ENCODE measurements at places on chromosomes 12 and 14. TPM values are rescaled to one million over a fixed set of nuclear protein-coding genes. Genes with fewer than 3 reads are reported as not detected.

GRCh38 chr14:90641615-90642243, 174.5 kb downstream of the TTC7B start:
- H3K27ac ChIP-seq, result no peak overlapping the region
- no peaks in the 10 kb centered on the region for H3K36me3 ChIP-seq
- no peaks in the 10 kb centered on the region for H3K4me1 ChIP-seq
- H3K27me3 ChIP-seq, result no peaks in the 10 kb centered on the region
- no peak overlapping the region for H3K4me3 ChIP-seq
- DNase-seq, result no peak

DNA sequence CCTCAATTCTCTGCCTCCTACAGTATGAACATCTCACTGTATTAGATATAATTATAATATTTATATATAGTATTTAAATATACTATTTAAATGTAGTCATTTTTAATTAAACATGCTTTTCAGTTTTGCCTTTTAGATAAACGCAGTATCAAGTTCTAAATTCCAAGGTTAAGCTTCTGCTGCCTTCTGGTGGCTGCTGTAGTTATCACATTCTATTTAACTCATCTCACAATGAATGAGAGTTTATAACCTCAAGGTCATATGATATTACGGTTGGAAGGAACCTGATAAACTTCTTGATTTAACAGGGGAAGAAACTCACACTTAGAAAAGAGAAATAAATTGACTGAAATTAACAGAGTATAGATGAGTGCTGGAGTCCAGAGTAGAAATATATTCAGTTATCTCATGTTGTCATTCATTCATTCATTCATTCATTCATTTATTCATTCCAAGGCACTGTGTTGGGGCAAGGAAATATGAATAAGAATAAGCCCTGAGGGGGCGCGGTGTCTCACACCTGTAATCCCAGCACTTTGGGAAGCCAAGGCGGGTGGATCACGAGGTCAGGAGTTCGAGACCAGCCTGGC, 31.9 kb downstream of the GUCY2C start:
- no peak overlapping the region for H3K4me3 ChIP-seq
- no peak overlapping the region for H3K27ac ChIP-seq
- no peak for DNase-seq
- no peaks in the 10 kb centered on the region for H3K27me3 ChIP-seq
- no peaks in the 10 kb centered on the region for H3K36me3 ChIP-seq

DNA sequence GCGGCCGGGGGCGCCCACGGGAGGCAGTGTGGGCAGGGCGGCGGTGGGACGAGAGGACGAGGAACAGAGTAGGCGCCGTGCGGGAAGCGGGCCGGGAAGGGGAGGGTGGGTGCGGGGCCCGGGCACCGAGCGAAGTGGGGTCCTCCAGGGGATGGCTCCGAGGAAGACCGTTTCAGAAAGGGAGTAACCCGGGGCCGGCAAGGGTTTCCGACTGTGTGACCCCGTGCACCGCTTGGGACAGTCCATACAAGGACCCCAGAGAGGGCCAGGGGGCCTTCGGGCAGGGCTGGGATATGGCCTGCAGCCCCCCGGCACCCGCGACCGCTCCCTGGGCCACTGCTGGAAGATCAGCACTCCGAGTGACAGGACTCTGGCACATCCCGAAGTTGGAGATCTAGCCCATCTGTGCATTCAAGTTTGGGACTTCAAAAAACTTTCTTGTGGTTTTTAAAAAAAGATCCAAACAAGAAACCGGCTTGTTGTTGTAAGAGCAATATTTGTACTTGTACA, 448 bp downstream of the TSPAN9 start:
- peak overlapping the region; percentile 92 for H3K27ac ChIP-seq
- H3K4me1 ChIP-seq, result no peaks in the 10 kb centered on the region
- DNase-seq, result peak; percentile 50
- no peaks in the 10 kb centered on the region for H3K36me3 ChIP-seq
- no peaks in the 10 kb centered on the region for H3K27me3 ChIP-seq
- peak overlapping the region; percentile 98 for H3K4me3 ChIP-seq

DNA sequence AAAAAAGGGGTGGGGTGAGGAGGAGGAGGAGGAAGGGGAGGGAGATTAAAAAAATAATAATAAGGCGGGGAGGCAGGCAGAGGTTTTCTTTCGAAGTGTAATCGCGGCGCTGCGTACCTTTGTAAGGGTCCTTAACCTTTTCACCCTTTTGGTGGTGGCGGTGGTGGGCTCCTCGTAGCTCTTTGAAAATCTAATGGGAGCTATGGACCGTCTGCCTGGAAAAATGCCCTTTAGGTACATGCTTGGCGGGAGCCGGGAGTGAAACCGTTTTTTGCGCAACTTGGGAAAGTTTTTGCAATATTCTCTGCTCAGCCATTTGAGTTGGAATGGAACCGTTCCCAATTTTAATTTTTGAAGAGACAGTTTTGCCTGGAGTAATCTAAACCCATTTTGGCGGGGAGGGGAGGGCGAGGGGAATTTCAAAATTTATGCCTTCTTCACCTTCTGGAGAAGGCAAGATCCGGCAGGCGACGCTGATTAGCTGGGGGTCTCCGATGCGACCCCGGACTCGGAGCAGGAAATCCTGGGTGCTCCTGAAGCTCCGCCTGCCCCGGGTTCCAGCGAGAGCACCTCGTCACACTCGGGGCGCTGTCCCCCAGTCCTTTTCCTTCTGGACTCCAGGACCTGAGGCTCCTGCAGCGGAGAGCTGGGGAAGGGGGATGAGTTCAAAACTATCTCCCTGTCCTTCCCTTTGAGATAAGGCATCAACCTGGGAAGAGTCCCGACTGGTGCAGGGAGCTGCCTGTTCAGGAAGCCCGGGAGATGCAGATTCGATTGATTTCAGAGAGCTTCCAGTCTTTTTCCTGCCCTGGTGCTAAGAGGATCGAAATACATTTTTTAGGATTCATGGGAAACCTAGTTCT, 74.6 kb upstream of the TBX5 start:
- H3K27ac ChIP-seq, result no peak overlapping the region
- no peaks in the 10 kb centered on the region for H3K36me3 ChIP-seq
- no peaks in the 10 kb centered on the region for H3K27me3 ChIP-seq
- no peak for DNase-seq
- no peak overlapping the region for H3K4me3 ChIP-seq

DNA sequence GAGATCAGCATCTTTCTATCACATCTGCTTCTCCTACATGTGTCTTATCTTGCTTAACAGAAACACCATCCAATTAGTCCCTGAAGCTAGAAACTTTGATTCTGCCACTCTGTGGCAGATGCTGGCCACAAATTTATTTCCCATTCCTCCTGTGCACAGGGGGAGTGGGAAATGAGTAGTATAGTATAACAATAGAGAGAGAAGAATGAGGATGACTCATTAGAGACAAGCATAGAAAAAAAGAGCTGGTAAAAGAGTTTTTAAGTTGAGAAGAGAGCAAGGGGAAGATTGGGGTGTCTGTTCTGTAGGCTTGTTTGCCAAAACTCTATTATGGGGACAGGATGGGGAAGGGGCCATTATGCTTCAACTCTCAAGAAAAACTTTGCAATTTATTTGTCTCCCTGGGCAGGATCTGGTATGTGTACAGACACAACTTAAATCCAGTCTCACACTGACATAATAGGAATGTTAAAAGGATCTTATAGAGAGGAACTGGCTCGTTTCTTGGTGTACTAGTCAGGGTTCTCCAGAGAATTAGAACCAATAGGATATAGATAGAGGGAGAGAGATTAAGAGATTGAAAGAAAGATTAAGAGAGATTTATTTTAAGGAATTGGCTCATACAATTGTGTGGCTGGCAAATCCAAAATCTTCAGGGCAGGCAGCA, 142.6 kb upstream of the CPSF6 start:
- no peak for DNase-seq
- H3K27me3 ChIP-seq, result no peaks in the 10 kb centered on the region
- H3K36me3 ChIP-seq, result no peaks in the 10 kb centered on the region
- H3K4me1 ChIP-seq, result no peaks in the 10 kb centered on the region
- no peak overlapping the region for H3K4me3 ChIP-seq

The ESRRB gene
- total RNA-seq, result not detected

The RNASE4 gene
- 26.3 TPM for total RNA-seq

The HCAR1 gene
- not detected for total RNA-seq

The FOXA1 gene
- not detected for total RNA-seq
